Activated CD8-positive, alpha-beta T cell treated with anti-CD3 and anti-CD28 coated beads for 36 hours (primary cell): ENCODE measurements at places on chromosomes 3 and 15. TPM values are rescaled to one million over a fixed set of nuclear protein-coding genes. Genes with fewer than 3 reads are reported as not detected.

Gene GPR62
- not detected for total RNA-seq

Gene PLCB2
- total RNA-seq: 58.8 TPM

Gene ZNF502
- 2.3 TPM for total RNA-seq

Gene CEP152
- 39.7 TPM for total RNA-seq

- peaks cover 36% of the 10 kb centered on the region for H3K27me3 ChIP-seq
- no peak overlapping the region for H3K4me3 ChIP-seq
- H3K36me3 ChIP-seq: no peaks in the 10 kb centered on the region
- peaks cover 19% of the 10 kb centered on the region for H3K4me1 ChIP-seq
Observed at GRCh38 chr15:70765504-70766281, 2.3 kb upstream of the UACA start.

DNA sequence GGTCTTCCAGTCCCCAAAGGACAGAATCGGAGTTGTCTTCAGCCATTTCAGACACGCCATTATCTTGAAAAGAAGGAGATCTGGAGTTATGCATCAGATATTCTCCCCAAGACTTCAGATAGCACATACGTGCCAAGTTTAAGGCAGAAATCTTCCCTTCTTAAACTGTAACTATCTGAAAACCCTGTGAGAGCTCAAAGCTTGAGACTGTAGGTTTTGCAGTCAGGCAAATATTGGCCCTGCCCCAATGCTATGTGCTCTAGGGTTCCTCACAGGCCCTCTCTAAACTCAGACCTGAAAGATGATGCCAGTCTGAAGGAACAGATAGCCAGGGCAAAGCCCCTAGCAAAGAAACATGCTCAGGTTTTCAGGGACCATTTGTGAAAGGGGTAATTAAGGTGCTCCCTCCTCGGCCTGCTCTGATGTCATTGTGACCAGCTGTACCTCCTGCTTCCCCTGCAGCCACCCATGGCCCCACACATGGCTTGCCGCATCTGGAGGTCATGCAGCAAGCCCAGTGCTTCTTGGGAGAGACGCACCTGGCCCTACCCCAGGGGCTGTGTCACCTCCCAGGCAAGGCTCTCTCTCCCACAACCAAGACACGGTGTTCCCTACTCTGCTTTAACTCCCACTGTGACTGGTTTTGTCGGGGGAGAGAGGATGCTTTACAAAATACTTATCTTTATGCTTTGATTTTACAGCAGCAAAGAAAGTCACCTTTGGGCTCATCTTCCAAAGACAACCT lies 53.4 kb upstream of the POMGNT2 start:
- no peaks in the 10 kb centered on the region for H3K36me3 ChIP-seq
- H3K27ac ChIP-seq: no peak overlapping the region
- no peak overlapping the region for H3K4me3 ChIP-seq
- H3K4me1 ChIP-seq: peaks cover 37% of the 10 kb centered on the region

DNA sequence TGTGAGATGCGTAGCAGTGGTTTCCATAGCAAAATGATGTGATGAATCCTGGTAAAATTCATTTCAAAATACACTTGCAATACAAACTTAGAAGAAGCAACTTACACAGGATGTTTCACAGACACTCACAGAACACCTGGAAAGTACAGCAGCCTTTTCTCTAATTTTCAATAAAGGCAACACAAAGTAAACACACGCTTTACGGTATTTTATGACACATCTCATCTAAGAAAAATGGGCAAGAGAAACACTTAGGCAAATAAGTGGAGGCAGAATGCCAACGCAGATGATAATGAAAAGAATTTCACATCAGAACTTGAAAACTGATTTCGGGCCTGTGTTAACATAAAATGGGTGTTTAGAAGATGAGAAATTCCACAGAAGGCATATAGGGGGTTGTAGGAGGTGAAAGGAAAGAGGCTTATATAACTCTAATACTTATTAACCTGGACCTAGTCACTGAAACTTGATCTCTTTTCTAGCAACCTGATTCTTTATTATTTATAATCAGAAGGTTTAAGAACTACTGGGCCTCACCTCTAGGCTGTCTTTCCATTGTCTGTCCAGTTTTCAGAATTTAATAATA lies 25.6 kb upstream of the MAP3K13 start:
- H3K36me3 ChIP-seq: no peaks in the 10 kb centered on the region
- no peak overlapping the region for H3K27ac ChIP-seq
- H3K4me1 ChIP-seq: peaks cover 3% of the 10 kb centered on the region
- DNase-seq: no peak
- H3K27me3 ChIP-seq: no peaks in the 10 kb centered on the region
- no peak overlapping the region for H3K4me3 ChIP-seq
